ENCODE measurements at places on chromosomes 2 and 18. TPM values are rescaled to one million over a fixed set of nuclear protein-coding genes. Genes with fewer than 3 reads are reported as not detected.

The FAM110C gene
- 20.4 TPM for total RNA-seq

The CYRIA gene
- total RNA-seq: 5.3 TPM

The LRRC30 gene
- not detected for total RNA-seq

The GAD1 gene
- not detected for total RNA-seq

The BUB1 gene
- not detected for total RNA-seq

The RNF152 gene
- 7.8 TPM for total RNA-seq

The ADAM17 gene
- total RNA-seq: 17.5 TPM

The CKAP2L gene
- total RNA-seq: not detected

The IL36A gene
- not detected for total RNA-seq

The ZBTB7C gene
- 2.3 TPM for total RNA-seq

The SERPINB10 gene
- not detected for total RNA-seq

The THSD7B gene
- total RNA-seq: 0.26 TPM

The TET3 gene
- total RNA-seq: 7.3 TPM

The ST8SIA5 gene
- under 0.01 TPM for total RNA-seq

The TUBA4B gene
- not detected for total RNA-seq

The ASB18 gene
- not detected for total RNA-seq

DNA sequence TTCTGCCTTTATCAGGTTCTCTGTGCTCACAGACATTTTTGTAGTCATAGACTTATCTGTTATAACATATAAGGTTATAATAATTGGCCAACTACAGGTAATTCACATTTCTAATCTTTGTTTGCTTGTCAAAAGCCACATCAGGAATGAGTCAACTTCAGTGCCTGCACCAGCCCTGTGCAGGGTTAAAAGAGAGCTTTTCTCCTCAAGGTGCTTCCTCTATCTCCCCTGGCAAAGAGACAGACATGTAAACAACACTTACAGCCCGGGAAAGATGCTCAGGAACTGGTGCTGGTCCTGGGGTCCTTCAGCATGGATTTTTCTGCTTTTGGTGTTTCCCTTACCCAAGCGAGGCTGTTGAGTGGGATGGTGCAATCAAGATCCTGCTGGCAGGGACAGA lies 7.7 kb upstream of the EHD3 start:
- no peak for DNase-seq

GRCh38 chr18:62616331-62616805 lies 93.5 kb downstream of the ZCCHC2 start:
- peak; percentile 22 for DNase-seq

- no peak for DNase-seq
Observed at GRCh38 chr2:96783388-96783787, 22.7 kb downstream of the CNNM4 start.

DNA sequence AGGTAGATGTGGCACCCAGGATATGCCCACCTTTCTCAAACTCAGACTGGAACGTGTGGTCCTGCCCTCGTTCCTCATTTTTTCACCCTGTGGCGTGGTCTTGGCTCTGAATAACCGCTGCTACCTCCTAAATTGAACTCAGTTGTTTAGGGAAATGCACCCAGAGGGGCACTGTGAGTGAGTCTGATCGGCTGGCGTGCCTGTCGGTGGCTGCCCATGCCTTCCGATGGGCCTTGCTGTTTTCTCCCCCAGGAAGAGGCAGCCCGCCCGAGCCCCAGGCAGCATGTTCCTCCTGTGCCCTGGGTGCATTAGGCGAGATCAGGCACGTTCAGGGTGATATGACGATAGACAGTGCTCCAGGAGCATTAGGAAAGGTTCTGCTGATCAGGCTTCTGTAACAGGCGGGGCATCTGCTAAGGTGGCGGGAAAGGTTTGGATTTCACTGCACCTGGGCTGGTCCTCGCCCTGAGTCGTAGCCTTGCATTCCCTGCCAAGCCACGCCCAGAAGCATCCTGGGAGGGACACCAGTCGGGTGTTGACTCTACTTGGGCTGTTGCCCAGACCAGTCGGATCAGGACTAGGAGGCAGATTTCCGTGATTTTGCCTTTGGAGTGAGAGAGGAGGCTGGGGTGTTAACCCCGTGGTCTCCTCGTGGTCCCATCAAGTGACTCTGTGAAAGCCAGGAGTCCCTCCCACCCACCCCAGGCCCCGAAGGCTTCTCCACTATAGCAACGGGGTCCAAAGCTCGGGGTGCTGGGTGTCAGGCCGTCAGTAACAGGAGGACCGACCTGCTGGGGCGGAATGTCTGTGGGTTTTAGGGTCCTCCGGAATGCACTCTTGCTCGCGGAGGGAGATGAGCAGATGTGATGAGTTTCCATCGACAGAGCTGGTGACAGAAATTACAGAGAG lies 75.1 kb downstream of the SH3BP4 start:
- DNase-seq: peak; percentile 96

GRCh38 chr18:36377626-36378025 lies 80.1 kb downstream of the FHOD3 start:
- no peak for DNase-seq

DNA sequence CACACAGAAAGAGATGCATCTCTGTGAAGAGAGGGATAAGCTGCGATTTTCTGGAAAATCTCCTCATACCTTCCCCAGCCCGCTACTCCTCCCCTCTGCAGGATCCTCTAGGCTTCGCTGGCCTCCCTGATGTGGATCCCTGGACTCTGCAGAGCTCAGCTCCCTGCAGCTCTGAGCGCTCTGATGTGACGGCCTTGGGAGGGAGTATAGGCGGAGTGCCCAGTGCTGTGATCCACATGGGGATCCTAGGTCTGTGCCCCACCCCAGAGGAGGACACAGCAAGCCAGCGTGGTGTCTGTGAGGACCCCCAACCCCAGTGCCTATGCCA lies 111.0 kb downstream of the GYPC start:
- DNase-seq: no peak

- DNase-seq: no peak
Observed at GRCh38 chr2:216497382-216498069, 1.1 kb upstream of the RPL37A start.

DNA sequence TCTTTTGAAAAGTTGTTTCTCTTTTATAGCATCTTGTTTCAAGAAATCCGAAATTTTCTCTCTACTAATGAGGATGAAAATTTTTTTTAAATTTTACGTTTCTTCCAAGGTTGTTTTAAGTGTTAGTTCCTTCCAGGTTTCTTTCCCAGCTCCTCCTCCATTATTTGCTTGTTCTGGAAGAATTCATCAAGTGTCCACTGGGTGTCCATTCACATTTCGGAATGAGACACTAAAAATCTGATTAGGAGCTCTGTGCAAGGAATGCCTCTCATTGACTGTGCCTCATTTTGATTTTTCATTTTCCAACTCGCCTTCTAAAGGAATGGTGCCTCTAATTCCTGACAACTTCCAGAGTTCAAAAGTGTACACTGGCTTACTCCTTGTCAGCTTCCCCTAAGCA lies 6.1 kb downstream of the SP100 start:
- no peak for DNase-seq

DNA sequence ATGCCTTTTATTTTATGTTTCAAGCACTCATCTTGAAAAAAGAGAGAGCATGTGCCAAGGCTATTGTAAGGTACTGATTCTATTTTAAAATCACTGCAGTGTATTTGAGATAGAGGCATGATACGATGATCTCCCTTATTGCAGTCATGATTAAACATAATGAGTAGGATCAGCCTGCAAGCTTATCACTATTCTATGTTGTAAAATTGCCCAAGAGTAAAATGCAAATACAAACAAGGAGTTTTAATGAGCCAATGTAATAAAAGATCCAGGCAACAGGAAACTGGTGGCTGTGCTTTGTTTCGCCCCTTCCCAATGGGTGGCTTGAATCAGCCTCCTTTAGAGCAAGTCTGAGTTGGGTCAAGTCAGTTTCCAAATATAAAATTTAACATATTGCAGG lies 116.4 kb upstream of the RBMS1 start:
- no peak for DNase-seq

GRCh38 chr2:152352616-152353015 lies 17.6 kb downstream of the FMNL2 start:
- no peak for DNase-seq

DNA sequence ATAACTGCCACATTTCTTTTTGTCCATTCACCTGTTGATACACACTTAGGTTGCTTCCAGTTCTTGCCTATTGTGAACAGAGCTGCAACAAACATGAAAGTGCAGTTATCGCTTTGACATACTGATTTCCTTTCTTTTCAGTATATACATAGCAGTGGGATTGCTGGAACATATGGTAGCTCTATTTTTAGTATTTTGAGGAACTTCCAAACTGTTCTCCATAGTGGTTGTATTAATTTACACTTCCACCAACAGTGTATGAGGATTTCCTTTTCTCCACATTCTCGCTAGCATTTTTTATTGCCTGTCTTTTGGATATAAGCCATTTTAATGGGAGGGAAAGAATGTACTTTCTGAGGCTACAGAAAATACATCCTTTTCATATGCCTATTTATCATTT lies 167.4 kb downstream of the GULP1 start:
- DNase-seq: no peak

GRCh38 chr2:86223140-86223926 lies 24.1 kb downstream of the MRPL35 start:
- peak; percentile 28 for DNase-seq

- peak; percentile 86 for DNase-seq
Observed at GRCh38 chr2:70301344-70302194, at the start of gene FAM136A. FAM136A (minus strand) TSS chr2:70302067; CDS start chr2:70302011, 56 bp downstream.

GRCh38 chr2:237201461-237202287 lies 116.0 kb downstream of the COPS8 start:
- no peak for DNase-seq

DNA sequence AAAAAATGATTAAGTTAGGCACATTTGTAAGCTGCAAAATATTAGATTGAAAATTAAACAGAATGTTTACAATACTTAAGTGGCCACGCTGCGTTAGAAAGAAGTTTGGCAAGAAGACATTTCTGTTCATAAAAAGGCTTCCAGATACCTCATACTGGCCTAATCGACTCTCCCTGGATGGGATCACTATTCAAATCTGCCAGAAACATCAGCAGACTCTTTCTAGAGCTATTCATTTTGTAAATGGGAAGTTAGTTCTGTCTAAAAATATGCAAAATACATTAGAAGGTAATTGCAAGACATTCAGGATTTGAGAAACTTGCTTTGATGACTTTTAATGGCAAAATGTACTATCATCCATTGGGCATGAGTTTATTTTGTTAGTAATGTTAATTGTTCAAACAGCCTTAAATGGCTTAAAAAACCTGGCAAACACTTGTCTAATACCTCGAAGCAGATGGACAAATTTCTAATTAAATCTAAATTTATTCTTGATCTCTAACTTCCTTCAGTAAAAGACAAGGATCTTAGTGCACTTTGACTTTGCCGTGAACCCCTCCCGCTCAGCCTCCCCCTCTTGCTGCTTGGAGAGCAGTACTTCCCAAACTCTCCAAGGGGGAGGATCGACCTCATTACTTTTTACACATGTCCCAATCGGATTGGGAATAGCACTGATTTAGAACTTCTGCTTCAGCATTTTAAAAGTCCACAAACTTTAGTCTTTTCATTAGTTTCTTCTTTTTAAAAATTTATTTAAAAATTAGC lies 103.5 kb downstream of the SMIM21 start:
- DNase-seq: no peak

DNA sequence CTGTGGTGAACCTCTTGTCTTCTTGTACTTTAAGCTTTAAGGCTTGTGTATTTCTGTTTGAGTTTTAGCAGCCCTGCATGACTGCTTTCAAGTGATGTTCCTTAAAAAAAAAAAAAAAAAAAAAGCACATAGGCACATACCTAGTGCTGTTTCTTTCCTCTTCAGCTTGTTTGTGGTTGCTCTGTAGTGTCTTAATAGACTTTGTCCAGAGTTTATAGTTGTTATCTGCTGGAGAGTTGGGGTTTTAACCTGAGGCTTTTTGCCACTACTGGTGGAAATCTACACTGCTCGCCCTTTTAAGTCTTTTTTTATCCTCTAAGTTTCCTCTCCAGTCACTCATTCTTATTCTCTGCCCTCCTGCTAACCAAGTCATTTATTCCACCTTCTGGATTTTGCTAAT lies 34.5 kb downstream of the AGFG1 start:
- no peak for DNase-seq

GRCh38 chr2:130877258-130877657 lies 40.5 kb downstream of the ARHGEF4 start:
- DNase-seq: no peak

DNA sequence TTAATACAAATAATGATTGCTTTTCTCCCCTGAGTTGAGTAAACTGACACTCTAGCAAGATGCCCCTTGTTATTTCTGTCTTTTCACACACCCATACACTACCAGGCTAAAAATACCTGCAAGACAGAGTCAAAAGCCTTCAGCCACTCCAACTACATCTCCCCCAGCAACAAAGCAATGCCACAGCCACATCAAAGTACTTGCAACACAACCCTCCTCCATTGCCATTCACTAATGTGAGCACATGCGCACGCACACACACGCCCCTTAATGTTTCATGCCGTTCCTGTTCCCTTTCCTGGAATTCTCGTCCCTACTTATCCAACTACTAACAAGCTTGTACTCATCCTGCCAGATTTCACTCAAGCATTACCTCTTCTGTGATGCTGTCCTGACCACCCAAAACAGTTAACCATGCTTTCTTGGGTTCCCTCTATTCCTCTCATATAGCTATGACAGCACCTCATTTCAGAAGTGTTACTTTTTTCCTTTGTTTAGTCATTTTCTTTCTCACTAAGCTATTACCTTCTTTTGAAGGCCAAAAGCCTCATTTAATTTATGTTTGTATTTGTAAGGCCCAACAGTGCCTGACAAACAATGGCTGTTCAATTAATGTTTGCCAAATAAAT lies 29.6 kb downstream of the SLC25A12 start:
- DNase-seq: no peak

GRCh38 chr2:213848631-213849030 lies 562.2 kb upstream of the VWC2L start:
- no peak for DNase-seq

- no peak for DNase-seq
Observed at GRCh38 chr2:54879032-54879431, 155.6 kb downstream of the EML6 start.

DNA sequence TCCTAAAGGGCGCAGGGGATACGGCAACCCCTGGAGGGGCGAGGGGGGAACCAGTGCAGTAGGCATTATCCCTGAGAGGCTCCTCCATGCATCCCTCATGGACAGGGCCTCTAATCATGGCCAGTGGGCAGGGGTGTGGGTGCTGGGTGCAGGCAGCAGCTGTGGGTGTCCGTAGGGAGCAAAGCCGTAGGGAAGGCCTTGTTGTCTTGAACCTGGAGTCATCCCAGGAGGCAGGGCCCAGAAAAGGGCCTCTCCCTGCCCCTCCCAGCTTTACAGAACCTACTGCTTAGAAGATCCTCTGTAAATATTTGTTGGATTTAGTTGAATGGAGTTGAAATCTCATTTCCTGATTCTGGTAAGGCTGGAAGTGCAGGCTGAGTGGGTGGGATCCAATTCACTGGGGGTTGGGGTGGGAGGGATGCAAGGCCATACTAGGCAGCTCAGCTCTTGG lies 207.0 kb upstream of the HAAO start:
- no peak for DNase-seq

DNA sequence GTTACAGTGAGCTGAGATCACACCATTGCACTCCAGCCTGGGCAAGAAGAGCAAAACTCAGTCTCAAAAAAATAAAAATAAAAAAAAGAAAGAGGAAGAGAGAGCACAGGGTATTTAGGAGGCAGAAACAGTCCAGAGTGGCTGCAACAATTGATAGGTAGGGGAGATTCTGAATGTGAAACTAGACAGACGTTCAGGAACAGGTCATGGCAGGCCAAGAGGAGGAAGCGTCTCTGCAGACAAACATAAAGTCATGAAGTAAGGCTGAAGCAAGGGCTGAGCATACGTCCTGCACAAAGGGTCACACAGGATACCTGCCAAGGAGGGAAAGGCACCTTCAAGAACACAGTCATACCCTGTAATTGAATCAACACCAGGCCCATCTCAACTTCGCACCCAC lies 64.1 kb upstream of the ZNF532 start:
- no peak for DNase-seq

GRCh38 chr18:79337620-79338019 lies 58.1 kb upstream of the NFATC1 start:
- no peak for DNase-seq
